ENCODE measurements at places on chromosomes 1 and 21. TPM values are rescaled to one million over a fixed set of nuclear protein-coding genes. Genes with fewer than 3 reads are reported as not detected.

GRCh38 chr1:168774241-168774640, 45.2 kb upstream of the DPT start:
- DNase-seq: peak; percentile 75

Gene PTGER3
- 2.6 TPM for total RNA-seq

Gene GREM2
- total RNA-seq: not detected

DNA sequence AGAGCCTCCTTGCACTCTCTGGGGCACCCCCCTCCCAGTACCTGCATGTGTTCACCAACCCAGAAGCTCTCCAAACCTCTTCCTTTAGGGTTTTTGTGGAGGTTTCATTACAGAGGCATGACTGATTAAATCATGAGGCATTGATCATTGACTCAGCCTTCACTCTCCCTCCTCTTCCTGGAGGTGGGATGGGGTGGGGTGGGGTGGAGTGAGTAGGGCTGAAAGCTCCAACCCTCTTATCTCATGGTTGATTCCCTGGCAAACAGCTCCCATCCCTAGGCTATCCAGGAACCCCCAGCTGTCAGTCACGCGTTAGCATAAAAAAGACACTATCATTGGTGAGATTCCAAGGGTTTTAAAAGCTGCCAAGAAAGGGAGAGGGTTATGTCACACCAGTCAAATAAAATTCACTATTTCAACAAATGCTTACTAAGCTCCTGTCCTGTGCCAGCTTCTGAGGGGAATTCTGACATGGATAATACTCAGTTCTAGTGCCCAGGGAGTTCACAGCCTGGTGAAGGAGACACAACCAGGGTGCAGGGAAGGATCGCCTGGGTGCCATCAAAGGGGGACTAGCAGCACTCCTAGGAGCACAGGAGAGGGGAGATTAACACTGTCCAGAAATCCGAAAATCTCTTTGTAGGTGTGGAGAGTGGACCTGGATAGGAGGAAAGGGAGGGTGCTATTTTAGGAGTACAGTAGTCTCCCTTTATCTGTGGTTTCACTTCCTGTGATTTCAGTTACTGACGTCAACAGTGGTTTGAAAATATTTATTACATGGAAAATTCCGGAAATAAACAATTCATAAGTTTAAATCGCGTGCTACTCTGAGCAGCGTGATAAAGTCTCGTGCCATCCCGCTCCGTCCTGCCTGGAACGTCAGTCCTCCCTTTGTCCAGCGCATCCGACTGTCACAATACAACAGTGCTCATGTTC, 6.8 kb upstream of the IL24 start:
- DNase-seq: no peak

DNA sequence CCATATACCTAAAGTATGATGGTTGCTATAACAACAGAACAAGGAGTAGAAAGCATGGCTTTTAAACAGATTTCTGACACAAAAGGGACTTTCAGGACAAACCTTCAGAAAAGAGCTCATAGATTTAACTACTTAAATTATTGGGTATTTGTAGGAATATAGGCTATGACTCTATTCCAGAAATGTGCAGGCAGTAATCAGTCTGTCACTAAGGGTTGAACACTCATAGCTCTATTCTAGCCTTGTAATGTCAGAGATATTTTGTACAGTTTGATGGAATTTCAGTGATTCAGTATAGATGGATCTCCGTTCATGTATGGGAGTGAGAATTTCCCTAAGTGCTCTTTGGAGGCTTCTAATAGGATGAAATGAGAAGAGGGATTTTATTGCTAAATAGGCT, 82.8 kb downstream of the EXTL2 start:
- no peak for DNase-seq

Gene TRIM67
- 0.08 TPM for total RNA-seq

DNA sequence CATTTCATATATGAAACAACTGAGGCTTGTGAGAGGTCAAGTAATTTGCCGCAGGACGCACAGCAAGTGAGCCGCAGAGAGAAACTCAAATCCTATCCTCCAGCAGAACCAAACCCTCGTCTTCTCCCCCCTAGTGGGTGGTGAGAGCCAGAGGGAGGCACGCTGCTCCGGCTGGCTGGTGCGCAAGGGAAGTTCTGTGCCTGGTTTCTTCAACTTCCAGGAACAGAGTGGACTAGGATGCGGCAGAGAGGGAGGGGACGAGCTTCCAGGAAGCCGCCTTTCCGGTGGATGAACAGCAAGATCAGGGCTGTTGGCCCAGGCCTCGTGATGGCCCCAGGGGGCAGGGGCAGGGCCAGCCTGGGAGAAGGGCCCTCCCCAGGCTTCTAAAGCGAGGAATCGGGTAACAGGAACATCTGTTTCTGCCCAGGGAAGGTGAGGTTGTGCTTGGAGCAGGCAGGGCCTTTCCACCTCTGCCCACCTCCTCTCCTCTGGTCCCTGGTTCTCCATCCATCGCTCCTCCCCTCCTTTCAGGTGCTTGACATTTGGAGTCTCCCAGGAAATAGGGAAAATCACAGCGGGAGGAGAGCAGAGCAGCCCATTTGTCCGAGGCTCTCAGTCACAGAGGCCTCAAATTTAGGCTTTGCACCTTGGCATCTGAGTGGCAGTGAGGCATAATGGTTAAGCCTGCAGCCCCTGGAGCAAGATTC, 16.8 kb upstream of the PDIK1L start:
- peak; percentile 57 for DNase-seq

Gene DCST2
- not detected for total RNA-seq

DNA sequence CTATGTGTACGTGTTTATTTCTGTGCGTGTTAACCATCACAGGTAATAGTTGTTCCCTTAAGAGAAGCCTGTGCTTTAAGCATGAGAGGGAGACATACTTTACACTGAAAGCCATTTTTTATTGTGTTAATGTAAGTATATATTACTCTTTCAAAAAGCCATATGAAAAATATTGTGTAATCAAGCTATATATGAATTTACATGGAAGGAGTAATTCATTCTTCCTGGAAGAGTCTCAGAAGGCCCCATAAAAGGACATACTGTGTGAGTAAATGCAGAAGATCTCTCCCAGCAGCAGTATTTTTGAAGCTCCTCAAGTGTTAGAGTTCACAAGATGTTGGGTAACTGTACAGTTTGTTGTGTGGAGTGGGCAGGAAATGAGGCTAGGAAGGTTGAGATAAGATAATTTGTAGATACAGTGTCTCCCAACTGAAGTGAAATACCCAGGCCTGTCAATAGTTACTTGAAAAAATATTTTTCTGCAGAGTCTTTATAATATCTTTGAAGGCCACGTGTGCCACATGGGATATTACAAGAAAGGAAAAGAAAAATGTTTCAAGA, 138.3 kb downstream of the PTGER3 start:
- DNase-seq: no peak

Gene NHLH1
- total RNA-seq: not detected

- DNase-seq: no peak
These were observed 21.3 kb downstream of the SYDE2 start for GRCh38 chr1:85179522-85179921.

GRCh38 chr1:45530632-45531135, 9.0 kb upstream of the PRDX1 start:
- no peak for DNase-seq

DNA sequence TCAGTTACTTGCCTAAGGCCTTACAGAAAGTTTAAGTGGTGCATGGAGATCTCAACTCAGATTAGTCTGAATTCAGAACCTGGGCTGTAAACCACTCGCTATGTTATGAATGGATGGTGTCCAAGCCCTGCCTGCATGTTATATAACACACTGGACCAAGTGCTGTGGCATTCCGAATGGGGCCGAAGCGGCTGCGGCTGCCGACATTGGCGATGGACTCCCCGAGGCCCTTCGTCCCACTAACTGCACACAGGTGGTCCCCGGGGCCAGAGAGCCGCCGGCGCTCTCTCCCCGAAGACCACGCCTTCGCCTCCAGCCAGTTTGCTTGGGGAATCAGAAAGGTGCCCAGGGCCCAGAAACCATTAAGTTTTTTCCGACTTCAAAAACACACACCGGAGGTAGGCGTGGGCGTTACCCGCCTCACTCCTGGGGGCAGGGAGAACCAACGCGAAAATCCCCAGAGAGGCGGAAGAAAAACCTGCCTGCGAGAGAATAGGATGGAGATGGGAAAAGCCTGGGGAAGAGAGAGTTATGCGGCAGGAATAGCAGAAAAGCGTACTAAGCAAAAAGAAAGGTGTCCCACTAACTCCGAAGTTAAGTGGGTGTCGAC, 579 bp upstream of the TENT5C start:
- DNase-seq: no peak

Gene EPHX1
- 49.7 TPM for total RNA-seq

Gene GPR3
- total RNA-seq: 0.16 TPM

GRCh38 chr1:206590025-206590758, 22.1 kb downstream of the EIF2D start:
- no peak for DNase-seq

Gene RAP1A
- total RNA-seq: 112 TPM

GRCh38 chr1:6969762-6970161, 184.5 kb downstream of the CAMTA1 start:
- DNase-seq: no peak

- no peak for DNase-seq
These were observed 258.6 kb downstream of the GRIK3 start for GRCh38 chr1:36775716-36776115.

Gene PGM1
- total RNA-seq: 280 TPM

GRCh38 chr1:37255136-37255795, 219.1 kb upstream of the ZC3H12A start:
- DNase-seq: no peak

DNA sequence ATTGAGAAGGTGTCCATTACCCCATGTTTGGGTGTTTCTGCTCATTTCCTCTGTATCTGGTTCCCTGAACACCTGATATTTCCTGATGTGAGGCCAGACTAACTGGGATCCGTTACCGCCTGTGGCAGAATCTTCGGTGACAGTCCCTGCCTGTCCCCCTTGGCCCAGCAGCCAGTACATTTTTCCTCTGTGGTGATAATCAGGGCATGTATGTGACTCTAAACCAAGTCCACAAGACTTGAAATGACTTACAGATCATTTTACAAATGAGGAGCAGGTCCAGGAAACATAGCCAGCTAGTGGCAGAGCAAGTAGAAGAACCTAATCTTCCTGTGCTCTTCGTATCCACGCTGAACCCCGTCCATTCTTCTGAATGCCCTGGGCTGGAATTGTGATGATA, 143.5 kb upstream of the IPO9 start:
- DNase-seq: no peak

DNA sequence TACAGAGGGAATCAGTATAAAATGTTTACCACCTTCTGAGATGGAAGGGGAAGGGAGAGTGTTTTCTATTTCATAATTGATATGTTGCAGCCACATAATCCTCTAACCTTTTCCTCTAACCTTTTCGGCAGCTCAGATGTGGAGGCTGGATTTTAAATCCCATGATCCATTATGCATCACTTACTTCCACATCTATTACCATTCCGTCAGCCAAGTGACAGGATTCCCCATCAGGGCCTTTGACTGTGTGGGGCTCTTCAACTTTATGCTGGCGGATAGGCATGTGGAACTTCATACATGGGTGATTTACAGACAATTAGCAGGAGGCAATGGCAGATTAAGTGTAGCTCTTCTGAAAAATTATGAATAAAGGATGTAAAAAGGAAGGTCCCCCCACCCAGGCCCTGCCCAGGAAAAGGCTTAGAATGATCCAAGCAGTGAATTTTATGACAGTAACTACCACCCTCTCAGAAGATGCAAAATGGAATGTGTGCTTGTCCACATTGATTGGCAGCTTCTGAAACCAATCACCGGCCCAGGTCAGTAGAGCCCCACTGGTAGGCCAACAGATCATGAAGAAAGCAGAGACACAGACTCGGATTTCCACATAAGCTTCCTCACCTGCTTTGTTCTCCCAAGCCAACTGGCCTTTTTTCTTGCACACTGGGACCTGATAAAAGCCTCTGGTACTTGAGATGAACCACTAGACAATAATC, 147.0 kb downstream of the ST6GALNAC5 start:
- DNase-seq: no peak

Data from left ventricle myocardium inferior (tissue), 1 donor.